ENCODE measurements at places on chromosomes 1 and 21.
A peak's percentile ranks its signal among the peaks of the same experiment; 100 is the strongest.

- DNase-seq, result no peak
Measured at GRCh38 chr1:234607109-234608024, 2.6 kb downstream of the IRF2BP2 start.

- DNase-seq, result no peak
Measured at GRCh38 chr1:45430490-45430889, 60.5 kb downstream of the TESK2 start.

DNA sequence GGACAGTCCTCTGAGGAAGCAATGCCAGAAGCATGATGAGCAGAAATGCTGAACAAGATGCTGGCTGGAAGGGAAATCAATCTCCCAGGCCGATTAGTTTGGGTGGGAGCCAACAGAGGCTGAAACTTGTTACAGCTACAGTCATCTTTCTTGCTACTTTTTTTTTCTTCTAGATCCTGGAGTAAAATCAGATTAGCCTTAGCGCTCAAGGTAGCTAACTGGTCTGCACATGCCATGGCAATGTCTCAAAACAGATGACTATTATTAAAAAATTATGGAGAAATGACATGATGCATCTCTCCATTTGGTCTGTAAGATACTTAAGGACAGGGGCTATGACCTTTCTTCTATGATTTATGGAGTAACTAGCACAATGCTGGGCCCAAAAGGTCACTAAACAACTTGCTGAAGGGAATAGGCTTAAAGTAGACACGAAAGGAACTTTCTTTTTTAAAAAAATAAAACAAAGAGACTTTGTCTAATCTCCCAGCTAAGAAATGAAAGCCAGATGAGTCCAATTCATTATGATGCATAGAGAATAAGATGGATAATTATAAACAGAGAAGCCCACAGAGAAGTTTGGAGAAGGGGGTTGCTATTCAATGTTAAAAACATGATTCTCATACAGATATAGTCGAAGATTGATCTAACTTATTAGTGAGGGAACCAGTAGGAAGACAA lies 42.5 kb downstream of the UTP25 start:
- DNase-seq, result peak; percentile 86

GRCh38 chr21:45261093-45261492 lies 26.6 kb downstream of the POFUT2 start:
- no peak for DNase-seq

DNA sequence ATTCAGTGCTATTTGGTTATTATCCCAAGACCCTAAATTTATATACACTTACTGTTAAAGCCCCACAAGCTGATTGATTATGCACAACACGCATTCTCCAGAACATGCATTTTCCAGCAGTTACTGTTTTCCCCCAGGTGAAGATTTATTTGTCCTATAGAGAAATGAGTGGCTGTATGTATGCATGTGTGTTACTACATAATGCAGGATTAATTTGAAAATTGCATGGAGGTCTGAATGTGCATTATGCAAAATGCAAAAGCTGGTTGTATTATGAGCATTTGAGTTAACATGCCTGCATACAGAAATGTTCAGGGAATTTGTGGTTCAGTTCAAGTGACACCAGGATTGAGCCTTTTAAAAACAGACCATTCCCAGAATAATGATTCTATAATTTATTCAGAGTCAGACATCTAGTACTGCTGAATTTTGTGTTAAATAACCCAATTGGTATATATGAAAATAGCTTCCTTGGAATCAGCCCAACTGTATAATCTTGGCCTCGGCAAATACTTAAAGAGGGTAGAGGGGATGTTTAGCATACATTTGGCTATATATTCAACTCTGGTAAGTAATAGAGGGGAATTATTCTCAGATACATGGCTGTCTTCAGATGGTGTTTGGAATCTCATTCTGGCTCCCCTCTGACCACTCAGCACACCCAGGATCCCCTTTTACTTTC lies 320.0 kb downstream of the HHAT start:
- DNase-seq, result no peak

GRCh38 chr1:45518910-45519309 lies 2.8 kb downstream of the PRDX1 start:
- no peak for DNase-seq

- DNase-seq, result no peak
Measured at GRCh38 chr1:45569571-45569961, 14.3 kb upstream of the NASP start.

DNA sequence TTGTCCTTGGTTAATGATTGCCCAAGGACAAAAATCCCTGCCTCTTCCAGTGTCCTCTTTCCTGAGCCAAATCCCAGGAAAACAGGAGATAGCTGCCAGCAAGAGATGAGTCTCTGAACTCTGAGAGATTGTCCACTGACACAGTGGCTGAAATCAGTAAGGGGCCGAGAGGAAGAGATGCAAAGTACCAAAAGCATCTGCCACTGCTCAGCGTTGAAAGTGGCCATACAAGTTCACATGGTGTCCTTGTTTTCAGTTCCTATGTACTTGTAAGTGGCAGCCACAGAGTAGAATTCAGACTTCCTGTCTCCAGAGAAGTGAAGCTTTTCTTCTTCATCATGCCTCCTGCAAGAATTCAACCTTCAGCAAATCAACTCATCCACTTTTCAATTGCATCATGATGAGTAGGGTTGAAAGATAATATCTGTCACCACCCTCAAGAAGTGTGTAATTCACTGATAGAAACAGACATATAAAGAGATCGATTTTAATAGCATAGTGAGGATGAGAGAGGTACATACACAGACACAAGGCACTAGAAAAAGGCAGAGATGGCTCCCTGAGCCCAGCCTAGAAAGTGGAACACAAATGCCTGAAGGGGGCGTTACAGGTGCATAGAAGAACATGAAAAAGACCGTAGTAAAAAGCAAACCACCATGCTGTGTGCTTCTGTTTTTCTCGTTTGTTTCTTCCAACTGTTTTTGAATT lies 185.8 kb downstream of the MRPL39 start:
- DNase-seq, result peak; percentile 34

DNA sequence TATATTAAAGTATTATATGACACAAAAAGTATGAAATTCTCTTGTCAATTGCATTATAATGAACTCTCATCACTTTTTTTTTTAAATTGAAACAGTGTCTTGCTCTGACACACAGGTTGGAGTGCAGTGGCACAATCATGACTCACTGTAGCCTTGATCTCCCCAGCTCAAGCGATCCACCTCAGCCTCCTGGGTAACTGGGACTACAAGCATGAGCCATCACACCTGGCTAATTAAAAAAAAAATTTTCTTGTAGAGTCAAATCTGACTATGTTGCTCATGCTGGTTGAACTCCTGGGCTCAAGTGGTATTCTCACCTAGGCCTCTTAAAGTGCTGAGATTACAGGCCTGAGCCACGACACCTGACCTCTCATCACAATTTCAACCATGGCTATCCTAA lies 259.3 kb downstream of the S1PR1 start:
- DNase-seq, result no peak

- DNase-seq, result no peak
Measured at GRCh38 chr21:39082656-39083376, 100.4 kb downstream of the PSMG1 start.
